ENCODE measurements at places on chromosomes 16 and 17.

DNA sequence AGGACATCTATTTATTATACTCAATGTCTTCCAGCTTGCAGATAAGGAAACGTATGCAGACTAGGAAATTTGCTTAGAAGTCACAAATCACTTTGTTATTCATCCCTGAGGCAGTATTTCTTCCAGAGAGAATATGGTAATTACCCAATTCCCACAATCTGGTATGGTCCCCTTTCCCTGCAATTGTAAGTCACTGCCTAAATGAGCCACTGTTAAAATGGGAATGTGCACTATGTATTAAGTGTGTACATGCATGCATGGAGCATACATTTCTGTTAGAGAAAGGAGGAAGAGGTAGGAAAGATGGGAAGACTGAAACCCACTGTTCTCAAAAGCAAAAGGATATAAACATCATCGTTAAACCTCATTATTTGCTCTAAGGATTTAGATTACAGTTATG is 10.0 kb downstream of the NUFIP2 start:
- no peak for DNase-seq

GRCh38 chr16:49478107-49478506 is 104.5 kb downstream of the C16orf78 start:
- no peak for DNase-seq

DNA sequence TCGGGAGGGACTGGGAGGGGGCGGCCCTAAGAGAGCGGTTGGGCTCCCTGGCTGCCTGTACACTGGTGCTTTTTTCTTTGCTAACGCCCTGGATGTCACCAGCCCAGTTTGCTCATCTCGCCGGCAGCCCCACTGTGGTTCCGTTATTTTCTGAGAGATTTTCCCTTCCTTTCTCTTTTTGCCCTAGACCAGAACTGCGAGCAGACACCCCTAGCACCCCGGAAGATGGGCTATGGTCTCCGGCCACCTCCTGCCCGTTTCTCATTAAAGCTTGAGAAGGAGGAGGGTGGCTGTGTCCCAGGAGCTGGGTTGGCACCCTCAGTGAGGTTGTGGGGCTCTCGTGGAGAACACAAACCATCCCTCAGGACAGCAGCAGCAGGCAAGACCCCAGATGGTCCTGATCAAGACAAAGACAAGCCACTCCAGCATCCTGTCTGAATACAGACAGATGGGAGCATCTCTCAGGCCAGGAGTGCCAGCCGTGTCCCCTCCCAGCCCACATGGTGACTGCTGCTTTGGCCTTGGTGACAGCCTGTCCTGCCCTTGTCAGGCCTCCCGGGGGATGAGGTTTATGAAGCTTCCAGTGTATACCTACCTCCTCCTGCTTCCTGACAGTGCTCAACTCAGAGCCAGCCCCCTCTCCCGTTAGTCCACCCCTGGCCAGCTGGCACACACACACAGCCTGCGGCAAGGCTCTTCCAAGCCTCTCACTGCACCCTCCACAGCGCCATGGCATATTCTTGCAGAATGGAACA is 77.2 kb downstream of the KCNJ12 start:
- DNase-seq = no peak

DNA sequence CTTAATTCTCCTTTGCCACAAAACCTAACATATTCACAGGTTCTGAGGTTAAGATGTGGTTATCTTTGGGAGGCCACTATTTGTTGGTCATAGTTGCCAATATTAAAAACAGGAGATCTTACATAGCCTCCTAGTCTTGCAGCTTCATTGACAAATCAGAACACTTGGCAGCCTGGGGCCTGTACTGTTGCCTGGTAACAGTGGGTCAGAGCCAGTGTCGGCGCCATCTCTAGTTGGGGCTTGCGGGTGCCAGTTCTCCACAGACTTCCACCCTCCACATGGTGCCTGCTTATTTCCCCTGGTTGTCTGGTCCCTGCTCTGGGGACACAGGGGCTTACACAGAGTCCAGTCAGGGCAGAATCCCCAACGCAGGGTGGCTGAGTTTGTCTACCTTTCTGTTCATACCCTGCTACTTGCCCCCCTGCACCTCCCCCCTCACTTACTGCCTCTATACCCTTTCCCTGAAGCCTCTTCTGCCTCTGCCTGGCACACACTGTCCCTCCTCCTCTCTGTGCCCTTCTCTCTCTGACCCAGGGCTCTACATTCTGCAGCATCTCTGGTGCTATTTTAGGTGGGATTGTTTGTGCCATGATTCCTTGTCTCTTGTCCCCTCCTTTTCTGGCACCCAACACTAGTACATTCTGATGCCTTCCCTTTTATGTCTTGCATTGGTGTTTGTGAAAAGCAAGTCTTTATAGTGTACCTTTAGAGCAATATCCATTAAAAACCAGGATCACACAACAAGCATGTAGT is 13.4 kb downstream of the EPN2 start:
- no peak for DNase-seq

GRCh38 chr17:80861892-80862291 is 129.7 kb upstream of the CHMP6 start:
- peak; percentile 50 for DNase-seq

- DNase-seq = no peak
Observed at GRCh38 chr16:85527042-85527766, 85.9 kb upstream of the GSE1 start.

- DNase-seq = no peak
Observed at GRCh38 chr16:82741073-82741615, 114.4 kb downstream of the CDH13 start.

DNA sequence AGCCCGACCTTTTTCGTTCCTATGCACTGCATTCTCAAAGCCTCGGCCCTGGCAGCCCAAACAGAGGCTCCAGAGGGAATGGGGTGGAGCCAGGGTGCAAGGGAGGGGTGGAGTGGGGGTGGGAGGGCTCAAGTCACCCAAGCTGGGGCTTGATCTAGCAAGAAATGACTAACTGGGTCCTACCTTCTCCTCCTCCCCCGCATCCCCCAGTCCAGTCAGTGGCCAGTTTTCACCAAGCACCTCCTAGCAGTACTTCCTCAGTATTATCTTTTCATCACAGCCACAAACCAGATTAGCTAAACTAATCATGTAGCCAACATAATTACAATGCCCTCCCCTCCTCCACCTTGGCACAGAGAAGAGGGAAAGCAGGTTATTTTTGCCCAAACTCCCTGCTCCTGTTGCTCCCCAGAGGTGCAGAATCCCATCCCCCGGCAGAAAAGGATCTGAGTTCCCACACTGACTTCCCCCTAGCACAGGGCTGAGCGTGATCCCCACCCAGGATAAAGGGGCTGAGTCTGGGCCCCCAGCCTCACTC is 2.2 kb downstream of the JUP start:
- no peak for DNase-seq

- DNase-seq = no peak
Observed at GRCh38 chr17:40331743-40332641, 23.0 kb downstream of the RARA start.

- no peak for DNase-seq
Observed at GRCh38 chr16:51154271-51155171, 3.5 kb upstream of the SALL1 start.

DNA sequence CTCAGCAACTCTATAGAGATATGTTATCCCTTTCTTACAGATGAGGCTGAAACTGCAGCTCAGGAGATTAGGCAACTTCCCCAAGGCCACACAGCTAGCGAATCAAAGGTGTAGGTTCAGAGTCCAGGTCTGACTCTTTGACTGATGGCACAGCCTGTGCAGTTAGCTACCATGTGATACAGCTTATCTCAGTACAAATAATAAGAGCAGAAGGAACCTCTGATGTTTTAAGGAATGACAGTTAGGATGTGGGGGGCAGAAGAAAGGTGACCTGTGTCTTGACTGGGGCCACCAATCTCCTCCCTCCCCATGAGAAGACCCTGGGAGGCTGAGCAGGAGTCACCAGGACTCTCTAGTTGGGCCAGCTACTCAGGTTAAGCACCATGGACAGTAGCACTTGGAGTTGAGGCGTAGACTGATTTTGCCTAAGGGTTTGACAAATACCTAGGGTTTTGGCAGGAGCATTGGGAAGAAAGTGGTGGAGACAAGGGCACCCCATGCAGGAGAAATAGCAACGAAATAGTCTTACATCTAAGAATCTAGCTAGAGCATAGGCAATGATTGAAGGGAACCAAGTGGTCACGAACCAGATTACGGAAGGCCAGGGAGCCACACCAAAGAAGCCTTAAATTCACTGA is 22.8 kb upstream of the ACSM2B start:
- DNase-seq = no peak

DNA sequence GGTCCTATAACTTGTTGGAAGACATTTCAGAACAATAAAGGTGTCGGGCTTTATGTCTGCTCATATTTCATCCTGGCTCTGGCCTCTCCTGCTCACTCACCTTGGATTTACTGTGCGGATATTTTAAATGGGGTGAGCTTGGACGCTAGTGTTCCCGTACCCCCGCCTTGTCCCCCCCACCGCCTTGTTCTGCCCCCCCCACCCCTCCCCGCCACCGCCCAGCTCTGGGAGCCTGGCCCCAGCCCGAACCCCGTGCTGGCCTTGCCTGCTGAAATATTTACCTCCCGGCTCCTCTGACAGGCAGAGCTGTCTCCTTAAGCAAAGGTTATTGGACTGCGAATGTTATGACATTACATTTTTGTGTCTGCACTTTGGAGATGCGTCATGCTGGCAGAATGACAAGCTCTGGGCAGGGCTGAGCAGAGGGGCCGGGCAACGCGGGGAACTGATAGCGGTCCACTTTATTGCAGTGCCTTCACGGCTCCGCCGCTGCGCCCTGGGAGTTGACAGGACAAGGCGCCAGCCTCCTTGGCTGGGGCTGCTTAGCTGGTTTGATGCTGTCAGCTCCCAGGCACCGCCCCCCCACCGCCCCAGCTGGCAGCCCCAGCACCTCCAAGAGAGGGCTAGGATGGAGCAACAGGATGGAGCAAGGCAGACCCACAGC is 222.5 kb upstream of the GSE1 start:
- no peak for DNase-seq

DNA sequence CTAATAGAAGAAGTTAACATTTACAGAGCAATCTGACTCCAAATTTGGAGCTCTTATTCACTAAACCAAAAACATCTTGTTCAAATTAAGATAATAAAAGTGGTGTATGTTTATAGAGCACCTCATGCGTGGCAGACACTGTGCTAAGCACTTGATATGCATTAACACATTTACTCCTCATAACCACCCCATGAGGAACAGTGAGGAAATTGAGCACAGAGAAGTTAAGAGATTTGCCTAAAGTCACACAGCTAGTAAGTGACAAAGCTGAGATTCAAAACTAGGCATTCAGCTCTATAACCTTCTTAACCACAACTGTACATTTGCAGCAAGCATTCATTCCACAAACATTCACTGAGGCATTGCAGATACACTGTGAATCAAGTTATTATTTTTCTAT is 94.0 kb downstream of the VAT1L start:
- DNase-seq = no peak

GRCh38 chr17:68437979-68438822 is 19.1 kb downstream of the WIPI1 start:
- DNase-seq = no peak

- DNase-seq = no peak
Observed at GRCh38 chr17:62101515-62101914, 36.4 kb upstream of the MED13 start.

- no peak for DNase-seq
Observed at GRCh38 chr17:3809135-3809534, 8.1 kb upstream of the ITGAE start.

DNA sequence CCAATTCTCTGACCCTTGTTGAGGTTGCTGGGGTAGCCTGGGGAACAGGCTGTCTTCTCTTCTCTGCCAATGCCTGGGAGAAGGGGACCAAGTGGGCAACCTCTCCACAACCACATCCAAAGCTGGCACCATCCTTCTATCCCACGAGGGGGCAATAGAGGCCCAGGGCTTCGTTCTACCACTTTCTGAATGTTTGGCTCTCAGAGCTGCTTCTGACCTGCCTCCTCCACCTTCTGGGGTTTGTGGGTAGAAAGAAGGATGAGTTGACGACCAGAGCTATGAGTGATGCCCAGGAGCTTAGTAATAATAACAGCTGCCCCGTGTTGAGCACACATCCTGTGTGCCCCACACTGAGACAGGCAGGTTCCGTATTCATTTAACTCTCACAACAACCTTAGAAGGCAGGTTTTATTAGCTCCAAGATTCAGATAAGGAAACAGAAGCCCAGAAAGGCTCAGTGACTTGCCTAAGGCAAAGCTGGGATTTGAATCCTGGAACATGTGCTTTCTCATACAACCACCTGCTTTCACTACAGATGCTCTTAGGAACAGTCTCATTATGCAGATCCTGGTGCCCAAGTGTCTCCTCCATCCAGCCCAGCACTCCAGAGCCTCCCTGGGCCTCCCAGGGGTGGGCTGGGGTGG is 11.1 kb downstream of the TSPOAP1 start:
- peak; percentile 53 for DNase-seq

DNA sequence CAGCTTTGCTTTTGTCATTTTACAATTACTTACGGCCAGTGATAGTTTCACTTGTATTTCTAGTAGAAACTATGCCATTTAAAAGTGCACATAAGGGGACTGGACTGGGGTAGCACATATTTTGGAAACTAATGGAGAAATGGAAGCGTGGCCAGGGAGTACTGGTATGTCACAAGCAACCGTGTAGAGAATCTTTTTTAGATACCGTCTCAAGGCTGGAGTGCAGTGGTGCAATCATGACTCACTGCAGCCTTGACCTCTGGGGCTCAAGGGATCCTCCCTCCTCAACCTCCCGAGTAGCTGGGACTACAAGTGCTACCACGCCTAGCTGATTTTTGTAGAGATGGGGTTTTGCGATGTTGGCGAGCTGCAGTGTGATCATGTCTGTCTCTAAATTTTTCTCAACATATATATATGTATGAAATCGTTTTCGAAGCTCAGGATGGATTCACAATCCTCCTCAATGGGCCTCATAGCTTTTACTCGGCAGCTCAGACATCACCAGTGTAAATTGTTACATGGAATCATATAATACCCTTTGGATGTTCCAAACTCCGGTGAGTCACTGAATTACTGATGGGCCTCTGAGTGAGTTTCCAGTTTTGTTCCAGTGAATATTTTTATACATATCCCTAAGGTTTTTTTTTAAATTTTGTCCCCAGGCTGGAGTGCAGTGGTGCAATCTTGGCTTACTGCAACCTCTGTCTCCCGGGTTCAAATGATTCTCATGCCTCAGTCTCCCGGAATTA is 51.7 kb downstream of the ZNF778 start:
- no peak for DNase-seq

DNA sequence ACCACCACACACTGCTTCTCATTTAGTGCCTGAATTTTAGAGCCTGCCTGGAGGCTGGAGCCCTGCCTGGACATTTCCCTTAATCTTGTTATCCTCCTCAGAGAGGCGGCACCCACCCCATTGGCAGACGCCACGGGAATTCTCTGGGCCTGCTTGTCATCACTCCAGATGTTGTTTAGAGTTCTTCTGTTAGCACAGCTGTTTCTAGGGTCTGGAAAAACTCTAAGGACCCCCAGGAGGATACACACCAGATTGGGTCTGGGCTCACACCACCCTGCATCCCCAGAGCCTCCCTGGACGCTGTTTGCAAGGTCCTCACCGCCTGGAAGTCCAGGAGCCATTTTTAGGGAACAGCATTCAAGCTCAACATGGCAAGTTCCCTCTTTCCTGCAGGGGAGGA is 565 bp upstream of the XAF1 start:
- no peak for DNase-seq

GRCh38 chr17:9973669-9974447 is 68.8 kb upstream of the RCVRN start:
- DNase-seq = no peak

- no peak for DNase-seq
Observed at GRCh38 chr16:11183951-11184350, 72.1 kb downstream of the SOCS1 start.

GRCh38 chr16:69909043-69909442 is 42.1 kb upstream of the CLEC18A start:
- no peak for DNase-seq

- no peak for DNase-seq
Observed at GRCh38 chr16:69812688-69813014, 50.5 kb downstream of the WWP2 start.

- DNase-seq = no peak
Observed at GRCh38 chr16:89101303-89102040, 7.8 kb downstream of the ACSF3 start.
